ENCODE measurements at places on chromosomes 7 and 10.

DNA sequence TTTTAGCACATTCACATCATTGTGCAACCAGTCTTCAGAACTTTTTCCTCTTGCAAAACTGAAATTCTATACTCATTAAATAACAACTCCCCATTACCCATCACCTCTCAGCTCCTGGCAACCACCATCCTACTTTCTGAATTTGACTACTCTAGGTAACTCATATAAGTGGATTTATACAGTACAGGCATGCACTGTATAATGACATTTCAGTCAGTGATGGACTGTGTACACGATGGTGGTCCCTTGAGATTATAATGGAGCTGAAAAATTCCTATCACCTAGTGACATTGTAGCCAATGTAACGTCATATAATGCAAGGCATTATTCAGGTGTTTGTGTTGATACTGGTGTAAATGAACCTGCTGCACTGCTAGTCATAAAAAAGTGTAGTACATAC lies 60.1 kb downstream of the BTRC start:
- no peak for DNase-seq

- DNase-seq, result no peak
Measured at GRCh38 chr10:12606461-12606860, 257.1 kb downstream of the CAMK1D start.

GRCh38 chr7:148485618-148486017 lies 104.9 kb upstream of the C7orf33 start:
- DNase-seq, result no peak

DNA sequence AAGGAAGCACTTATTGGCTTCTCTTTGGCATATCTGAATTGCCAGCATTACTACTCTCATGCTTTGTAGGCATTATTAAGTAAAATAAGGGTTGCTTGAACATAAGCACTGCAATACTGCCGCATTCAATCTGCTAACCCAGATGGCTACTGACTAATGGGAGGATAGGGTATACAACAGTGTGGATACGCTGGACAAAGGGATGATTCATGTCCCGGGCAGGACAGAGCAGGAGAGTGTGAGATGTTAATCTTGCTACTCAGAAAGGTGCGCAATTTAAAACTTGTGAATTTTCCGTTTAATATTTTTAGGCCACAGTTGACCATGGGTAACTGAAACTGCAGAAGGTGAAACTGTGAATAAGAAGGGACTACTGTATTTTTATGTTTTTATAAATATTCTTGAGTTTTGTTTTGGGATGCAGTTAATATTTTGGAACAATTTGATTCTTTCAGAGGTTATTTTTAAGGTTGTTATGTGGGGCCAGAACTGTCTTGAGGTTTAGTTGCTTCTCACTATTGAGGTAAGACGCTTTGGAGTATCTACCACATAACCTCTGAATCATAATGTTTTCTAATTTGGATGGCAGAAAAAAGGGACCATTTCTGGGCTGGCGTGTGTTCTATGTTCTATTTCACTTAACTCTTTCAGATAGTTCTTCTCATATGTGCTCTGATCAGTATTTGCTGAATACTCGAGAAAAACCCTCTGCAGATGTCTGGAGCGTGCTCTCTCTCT lies 75.7 kb upstream of the SYPL1 start:
- no peak for DNase-seq
